Astrocyte (in vitro differentiated cells and primary cell): ENCODE measurements at places on chromosomes 13 and 19. TPM values are rescaled to one million over a fixed set of nuclear protein-coding genes. Genes with fewer than 3 reads are reported as not detected.

GRCh38 chr19:55220525-55220924, 8.0 kb downstream of the TMEM86B start:
- peaks cover 7% of the 10 kb centered on the region for H3K4me1 ChIP-seq
- DNase-seq: no peak
- no peaks in the 10 kb centered on the region for H3K36me3 ChIP-seq
- no peak overlapping the region for H3K27ac ChIP-seq
- no peak overlapping the region for H3K4me3 ChIP-seq

- no peaks in the 10 kb centered on the region for H3K27me3 ChIP-seq
- H3K27ac ChIP-seq: no peak overlapping the region
- no peaks in the 10 kb centered on the region for H3K4me1 ChIP-seq
- no peak for DNase-seq
- H3K4me3 ChIP-seq: no peak overlapping the region
These were observed 9.5 kb downstream of the CYP4F22 start for GRCh38 chr19:15517778-15518177.

DNA sequence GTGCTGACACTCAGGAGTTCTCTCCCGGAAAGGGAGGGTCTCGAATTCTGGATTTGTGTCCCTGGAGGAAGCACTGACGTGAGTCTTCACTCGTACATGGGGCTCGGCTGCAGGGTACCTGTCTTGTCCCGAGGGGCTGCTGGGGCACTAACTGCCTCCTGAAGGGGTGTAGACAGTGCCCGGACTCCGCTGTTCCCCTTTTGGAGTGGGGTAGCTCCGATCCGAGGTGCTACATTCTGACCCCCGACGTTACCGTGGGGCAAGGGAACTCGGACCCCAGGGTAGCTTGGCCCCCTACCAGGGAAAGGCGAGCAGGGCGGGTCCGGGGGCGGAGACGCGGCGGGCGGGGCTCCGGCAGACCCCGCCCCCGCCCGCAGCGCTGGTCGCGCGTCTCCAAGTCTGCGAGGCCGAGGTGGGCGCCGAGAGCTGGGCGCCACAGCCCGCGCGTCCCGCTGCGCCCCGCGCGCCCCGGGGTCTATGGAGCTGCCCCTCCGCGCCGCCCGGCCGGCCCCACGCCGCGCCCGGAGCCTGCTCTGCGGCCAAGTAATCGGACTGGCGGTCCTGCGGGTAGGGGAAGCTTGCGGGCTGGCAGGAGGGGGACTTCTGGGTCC, at the start of gene NPAS1:
NPAS1 (plus strand) TSS at position 407 of the 611 bp plus-strand sequence. CDS start 1,211 bp downstream, outside the sequence.
- peaks cover 8% of the 10 kb centered on the region for H3K4me1 ChIP-seq
- no peak for DNase-seq
- H3K27ac ChIP-seq: no peak within 1 kb of the TSS
- peaks cover 39% of the 10 kb centered on the region for H3K27me3 ChIP-seq
- no peaks in the 10 kb centered on the region for H3K36me3 ChIP-seq

- H3K27ac ChIP-seq: no peak overlapping the region
- no peak overlapping the region for H3K4me3 ChIP-seq
- H3K36me3 ChIP-seq: no peaks in the 10 kb centered on the region
- H3K4me1 ChIP-seq: no peaks in the 10 kb centered on the region
These were observed 92.6 kb downstream of the RAP2A start for GRCh38 chr13:97526556-97526955.

- no peak overlapping the region for H3K4me3 ChIP-seq
- H3K27ac ChIP-seq: no peak overlapping the region
- no peaks in the 10 kb centered on the region for H3K27me3 ChIP-seq
- H3K4me1 ChIP-seq: peaks cover 30% of the 10 kb centered on the region
- no peak for DNase-seq
- no peaks in the 10 kb centered on the region for H3K36me3 ChIP-seq
These were observed 46.3 kb downstream of the BRD4 start for GRCh38 chr19:15285896-15286591.

DNA sequence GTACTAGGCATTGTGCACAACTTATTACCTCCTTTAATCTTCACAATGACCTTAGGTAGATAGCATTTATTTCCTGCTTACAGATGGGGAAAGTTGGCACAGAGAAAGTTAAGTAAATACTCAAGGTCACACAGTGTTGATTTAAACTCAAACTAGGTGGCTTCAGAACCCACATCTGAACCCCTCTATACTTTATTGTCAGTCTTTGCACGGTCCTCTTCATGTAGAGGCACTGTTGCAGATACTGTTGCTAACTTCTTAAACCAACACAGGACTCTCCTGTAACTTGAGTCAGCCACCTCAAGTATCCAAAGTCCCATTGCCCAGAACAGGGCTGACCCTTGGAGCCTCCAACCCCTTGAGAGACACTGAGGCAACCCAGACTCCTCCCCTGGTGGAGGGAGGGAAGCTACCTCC, 48.8 kb downstream of the FRY start:
- no peak for DNase-seq
- H3K27ac ChIP-seq: no peak overlapping the region
- H3K36me3 ChIP-seq: no peaks in the 10 kb centered on the region

DNA sequence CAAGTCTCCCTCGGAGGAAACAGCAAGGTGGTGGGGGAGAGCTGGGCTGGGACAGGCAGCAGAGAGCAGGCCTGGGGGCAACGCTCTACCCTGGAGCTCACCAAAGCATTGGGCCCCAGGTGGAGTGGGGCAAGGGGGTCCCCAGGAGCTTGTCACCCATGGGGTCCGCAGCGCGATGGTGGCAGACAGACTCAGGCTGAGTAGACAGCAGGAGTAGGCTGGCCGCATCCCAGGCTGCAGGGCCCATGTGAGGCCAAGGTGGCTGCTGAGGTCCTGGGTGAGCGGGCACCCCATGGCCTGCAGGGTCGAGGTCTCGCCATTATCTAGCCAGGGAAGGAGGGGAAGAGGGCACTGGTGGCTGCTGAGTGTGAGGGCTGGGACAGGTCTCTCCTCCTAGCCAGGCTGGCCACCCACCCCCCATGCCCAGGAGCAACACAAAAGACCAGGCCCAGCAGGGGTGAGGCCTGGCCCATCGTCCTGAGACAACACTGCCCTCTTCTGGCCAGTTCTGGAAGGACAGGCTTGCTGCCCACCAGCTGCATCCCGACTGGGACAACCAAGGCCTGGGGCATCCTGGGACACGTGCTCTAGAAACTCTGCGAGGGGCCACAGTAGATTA, 33.1 kb downstream of the CEBPG start:
- H3K27ac ChIP-seq: no peak overlapping the region
- H3K27me3 ChIP-seq: no peaks in the 10 kb centered on the region
- no peak overlapping the region for H3K4me3 ChIP-seq
- no peak for DNase-seq

GRCh38 chr13:83007226-83007625, 875.0 kb downstream of the SLITRK1 start:
- H3K4me1 ChIP-seq: no peaks in the 10 kb centered on the region
- H3K27ac ChIP-seq: no peak overlapping the region
- H3K4me3 ChIP-seq: no peak overlapping the region
- H3K27me3 ChIP-seq: no peaks in the 10 kb centered on the region

DNA sequence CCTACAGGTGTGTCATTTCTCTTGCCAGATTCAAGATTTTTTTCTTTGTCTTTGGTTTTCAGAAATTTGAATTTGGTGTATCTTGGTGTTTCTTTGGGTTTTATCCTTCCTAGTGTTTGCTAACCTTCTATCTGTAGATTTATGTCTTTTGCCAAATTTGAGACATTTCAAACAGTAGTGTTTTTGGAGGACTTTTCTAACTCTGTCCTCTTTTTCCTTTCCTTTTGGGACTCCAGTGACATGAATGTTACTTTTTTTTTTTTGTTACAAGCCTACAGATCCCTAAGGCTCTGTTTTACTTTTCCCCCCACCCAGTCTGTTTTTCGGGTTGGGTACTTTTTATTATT, 58.8 kb downstream of the ZMYM2 start:
- no peak for DNase-seq
- no peak overlapping the region for H3K27ac ChIP-seq
- H3K27me3 ChIP-seq: no peaks in the 10 kb centered on the region
- H3K4me1 ChIP-seq: no peaks in the 10 kb centered on the region
- peaks cover 11% of the 10 kb centered on the region for H3K36me3 ChIP-seq

DNA sequence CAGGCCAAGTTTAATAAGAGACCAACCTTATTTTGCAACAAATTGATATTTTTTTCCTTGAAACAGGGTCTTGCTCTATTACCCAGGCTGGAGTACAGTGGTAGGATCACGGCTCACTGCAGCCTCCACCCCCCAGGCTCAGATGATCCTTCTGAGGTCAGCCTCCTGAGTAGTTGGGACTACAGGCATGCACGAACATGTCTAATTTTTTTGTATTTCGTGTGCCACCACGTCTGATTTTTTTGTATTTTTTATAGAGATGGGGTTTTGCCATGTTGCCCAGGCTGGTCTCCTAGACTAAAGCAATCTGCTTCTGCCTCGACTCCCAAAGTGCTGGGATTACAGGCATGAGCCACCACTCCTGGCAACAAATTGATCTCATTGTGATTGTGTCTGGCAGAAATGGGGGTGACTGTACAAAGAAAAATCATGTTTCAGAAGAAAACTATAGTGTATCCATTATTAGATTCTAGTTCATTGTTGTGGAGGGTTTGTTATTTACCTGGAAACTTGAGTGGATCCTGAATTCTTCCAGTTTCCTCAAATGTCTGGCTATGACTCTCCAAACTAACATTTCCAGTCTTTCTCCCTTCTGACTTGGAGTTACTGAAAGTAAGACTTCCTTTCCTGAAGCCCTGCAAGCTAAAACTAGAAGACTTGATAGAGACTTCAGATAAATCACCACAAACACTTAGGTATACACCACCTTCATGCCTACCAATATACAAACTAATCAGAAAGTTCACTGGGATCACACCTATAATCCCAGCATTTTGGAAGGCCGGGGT, 17.3 kb upstream of the AKT2 start:
- H3K4me3 ChIP-seq: no peak overlapping the region
- H3K27ac ChIP-seq: no peak overlapping the region
- H3K4me1 ChIP-seq: no peaks in the 10 kb centered on the region

GRCh38 chr19:6579450-6580178, 11.3 kb downstream of the CD70 start:
- no peaks in the 10 kb centered on the region for H3K36me3 ChIP-seq
- no peak overlapping the region for H3K27ac ChIP-seq
- no peak overlapping the region for H3K4me3 ChIP-seq

- H3K27me3 ChIP-seq: no peaks in the 10 kb centered on the region
- no peaks in the 10 kb centered on the region for H3K36me3 ChIP-seq
- peak; percentile 41 for DNase-seq
- no peaks in the 10 kb centered on the region for H3K4me1 ChIP-seq
These were observed 266.2 kb downstream of the KCTD12 start for GRCh38 chr13:76620036-76620435.

CELF5 gene
- 1.2 and 1.4 TPM in 2 replicates for total RNA-seq

CLDND2 gene
- 0.84 and 1.4 TPM in 2 replicates for total RNA-seq

ELAVL1 gene
- total RNA-seq: 107 TPM in 2 replicates

MEDAG gene
- total RNA-seq: 1.2 and 1.5 TPM in 2 replicates

ZNF682 gene
- total RNA-seq: 6.2 TPM in 2 replicates

ZGLP1 gene
- total RNA-seq: 2.5 and 3.4 TPM in 2 replicates

MYO1F gene
- 0.12 and 0.23 TPM in 2 replicates for total RNA-seq

PGLYRP2 gene
- not detected in 2 replicates for total RNA-seq

ZNF468 gene
- 18.6 and 20.0 TPM in 2 replicates for total RNA-seq

UNC13A gene
- 1.2 and 1.4 TPM in 2 replicates for total RNA-seq

TEX101 gene
- total RNA-seq: not detected in 2 replicates

KLK14 gene
- total RNA-seq: 0.23 and 0.31 TPM in 2 replicates

CD33 gene
- total RNA-seq: not detected in 2 replicates

ZNF726 gene
- 0.54 and 0.89 TPM in 2 replicates for total RNA-seq
